Kidney (tissue), 22 donors: ENCODE measurements at places on chromosomes 12 and 14.

- DNase-seq, result no peak
These were observed 850 bp upstream of the ZNF385A start for GRCh38 chr12:54385251-54385914.

DNA sequence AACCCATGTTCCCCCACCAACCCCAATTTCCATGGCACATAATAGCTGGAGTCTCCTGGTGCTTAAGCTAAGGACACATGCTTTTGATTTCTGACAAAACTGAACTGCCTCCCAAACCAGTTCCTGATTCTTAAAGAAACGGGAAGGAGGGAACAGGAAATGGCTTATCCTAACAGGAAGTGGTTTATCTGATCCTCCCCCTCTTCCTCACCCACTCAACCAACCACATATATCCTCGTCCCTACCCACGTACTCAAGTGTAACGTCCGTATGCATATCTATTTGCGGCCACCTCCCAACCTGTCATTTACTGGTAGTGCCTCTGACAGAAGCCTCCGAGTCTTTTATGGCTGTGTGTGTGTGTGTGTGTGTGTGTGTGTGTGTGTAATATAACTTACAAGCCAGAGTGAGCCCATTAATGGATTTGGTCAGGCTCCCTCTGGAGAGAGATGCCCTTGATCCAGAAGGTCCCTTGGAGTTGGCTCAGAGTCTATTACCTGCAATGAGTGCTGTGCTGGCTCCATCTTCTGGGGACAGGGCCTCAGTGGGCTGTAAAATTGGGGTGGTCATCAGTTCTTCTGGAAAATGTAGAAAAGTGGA is 7.7 kb downstream of the DAZAP2 start:
- no peak for DNase-seq

- no peak for DNase-seq
These were observed 26.8 kb upstream of the CEBPE start for GRCh38 chr14:23145794-23146350.

- no peak for DNase-seq
These were observed 587.7 kb downstream of the C12orf50 start for GRCh38 chr12:87441511-87441910.

DNA sequence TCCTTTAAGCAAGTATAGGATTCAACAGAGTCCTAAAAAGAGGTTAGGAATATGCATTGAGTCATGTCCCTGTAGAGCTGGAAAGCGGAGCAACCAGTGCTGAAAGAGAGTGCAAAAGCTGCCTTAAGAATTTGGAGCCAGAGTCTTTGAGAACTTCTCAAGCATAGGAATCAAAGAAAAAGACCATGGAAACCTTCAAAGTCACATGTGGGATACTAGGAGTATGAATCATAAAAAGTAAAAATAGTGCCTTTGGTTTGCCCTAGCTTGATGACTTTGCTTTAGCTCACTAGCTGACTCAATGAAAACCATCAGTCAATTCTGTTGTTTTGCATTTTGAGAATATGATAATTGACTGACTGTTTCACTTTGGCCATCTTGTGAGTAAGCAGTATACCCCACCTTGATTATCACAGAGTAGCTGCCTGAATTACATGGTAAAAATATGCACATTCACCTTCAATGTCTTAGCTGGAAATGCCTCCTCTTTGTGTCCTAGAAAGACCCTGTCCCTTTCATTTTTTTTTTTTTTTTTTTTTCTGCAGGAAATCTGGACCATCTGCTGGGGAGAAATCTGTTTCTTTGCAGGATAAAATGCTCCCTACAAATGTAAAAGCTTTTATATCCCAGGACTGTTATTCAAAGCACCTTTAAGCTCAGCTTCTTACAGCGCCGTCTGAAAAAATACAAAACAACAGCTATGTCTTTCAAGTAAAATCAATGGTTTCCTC is 248.6 kb upstream of the KRR1 start:
- DNase-seq, result no peak

DNA sequence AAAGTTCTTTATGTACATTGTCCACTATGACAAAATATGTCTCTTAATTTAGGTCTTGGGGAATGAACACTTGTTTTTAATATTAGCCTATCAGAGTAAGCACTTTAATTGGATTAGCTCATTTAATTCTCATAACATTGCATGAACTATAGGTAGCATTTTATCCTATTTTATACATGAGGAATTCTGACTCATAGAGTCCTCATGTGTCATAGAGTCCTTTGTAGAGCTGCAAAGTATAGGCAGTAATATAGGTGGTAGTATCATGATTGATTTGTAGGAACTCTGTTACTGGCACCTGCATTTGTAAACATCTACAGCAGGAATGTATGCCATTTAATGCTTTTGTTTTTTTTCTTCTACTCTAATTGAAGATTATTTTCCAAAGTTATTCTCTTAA is 96.0 kb downstream of the GPHN start:
- no peak for DNase-seq

DNA sequence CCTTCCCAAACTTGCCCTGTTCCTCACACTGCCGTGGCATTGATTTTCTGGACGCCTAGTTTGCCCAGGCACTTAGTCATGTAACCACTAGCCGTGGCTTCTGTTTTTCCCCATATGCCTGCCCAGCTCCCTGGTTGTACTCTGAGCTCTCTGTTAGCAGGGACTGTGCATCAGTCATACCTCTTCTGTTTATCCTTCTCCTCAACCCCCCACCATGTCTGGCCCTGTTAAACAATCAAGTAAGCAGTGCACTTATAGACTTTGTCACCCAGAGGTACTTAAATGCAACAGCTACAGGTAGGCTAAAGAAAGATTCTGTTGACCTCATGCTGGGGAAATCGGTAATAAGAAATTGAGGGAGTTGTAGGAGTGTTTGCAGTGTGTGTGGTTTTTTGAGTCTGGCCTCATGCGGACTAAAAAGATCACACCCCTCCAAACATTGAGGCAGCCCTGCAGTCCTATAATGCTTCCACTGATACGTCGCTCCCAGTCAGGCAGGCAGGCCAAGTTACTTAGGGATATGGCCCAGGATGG is 17.0 kb downstream of the UBE3B start:
- DNase-seq, result no peak

GRCh38 chr14:75140620-75141019 is 13.8 kb upstream of the NEK9 start:
- no peak for DNase-seq

GRCh38 chr14:73272393-73272792 is 35.1 kb downstream of the PAPLN start:
- DNase-seq, result no peak

GRCh38 chr14:39169541-39169900 is 612 bp downstream of the TRAPPC6B start:
- DNase-seq, result no peak

- no peak for DNase-seq
These were observed 6.8 kb downstream of the TSPAN9 start for GRCh38 chr12:3083921-3084347.

DNA sequence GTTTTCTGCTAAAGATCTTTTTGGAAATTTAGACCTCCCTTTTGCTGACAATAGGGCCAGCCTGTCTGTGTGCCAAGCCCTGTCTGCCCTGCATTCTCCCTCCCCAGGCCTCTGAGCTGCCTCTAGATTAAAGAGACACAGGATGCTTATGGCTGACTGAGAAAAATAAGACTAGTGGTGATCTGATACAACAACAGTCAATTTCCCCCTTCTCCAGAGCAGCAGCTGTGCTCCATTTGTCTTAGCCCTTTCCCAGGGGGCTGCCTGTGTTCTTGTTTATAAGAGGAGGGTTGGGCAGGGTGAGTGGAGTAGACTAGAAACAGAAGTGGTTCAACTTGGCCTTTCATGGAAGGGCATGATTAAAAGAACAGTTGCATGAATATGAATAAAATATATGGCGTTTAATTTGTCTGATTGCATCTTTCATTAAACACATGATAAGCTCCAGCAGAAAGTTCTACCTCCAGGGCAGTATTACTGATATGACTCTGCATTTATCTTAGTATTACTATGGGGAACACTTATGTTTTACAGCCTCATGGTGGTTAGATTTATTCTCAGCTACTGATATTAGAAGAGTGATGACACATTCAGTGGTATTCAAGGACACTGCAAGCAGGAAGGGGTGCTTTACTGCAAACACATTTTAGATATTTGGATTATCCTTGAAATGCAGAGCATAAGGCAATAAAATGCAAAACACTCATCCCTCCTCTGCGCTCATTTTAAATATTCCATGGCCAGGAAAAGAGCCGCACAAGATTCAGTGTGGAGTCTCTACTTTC is 150.2 kb upstream of the CLEC14A start:
- DNase-seq, result no peak

DNA sequence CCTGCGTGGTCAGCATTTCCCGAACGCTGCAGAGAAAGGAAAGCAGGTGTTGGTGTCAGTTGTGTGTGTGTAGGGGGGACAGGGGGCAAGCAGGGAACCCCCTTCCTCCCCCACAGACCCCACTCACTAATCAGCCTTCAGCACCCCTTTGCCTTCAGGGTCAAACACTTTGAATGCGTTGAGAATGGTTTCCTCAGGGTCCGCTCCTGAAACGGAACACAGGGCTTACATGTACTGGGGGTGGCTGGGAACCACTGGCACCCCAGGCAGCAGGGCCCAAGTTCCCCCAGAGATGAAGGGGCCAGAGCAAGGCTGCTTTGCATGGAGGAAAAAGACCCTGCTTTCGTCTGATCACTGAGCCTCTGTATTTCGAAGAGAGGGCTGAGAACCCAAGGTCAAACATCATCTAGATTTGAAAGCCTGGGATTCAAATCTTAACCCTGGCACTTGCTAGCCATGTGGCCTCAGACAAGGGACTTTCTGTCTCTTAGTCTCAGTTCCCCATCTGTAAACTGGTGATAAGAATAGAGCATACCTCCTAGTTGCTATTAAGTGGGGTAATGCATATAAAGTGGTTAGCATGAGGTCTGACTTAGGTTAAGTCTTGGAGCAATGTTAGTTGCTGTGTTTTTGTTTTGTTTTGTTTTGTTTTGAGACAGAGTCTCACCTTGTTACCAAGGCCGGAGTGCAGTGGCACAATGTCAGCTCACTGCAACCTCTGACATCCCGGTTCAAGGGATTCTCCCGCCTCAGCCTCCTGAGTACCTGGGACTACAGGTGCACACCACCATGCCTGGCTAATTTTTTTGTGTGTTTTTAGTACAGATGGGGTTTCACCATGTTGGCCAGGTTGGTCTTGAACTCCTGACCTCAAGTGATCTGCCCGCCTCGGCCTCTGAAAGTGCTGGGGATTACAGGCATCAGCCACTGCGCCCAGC is 7.0 kb downstream of the MYL2 start:
- no peak for DNase-seq

- DNase-seq, result no peak
These were observed 120.9 kb downstream of the TMEM132C start for GRCh38 chr12:128387811-128388422.

DNA sequence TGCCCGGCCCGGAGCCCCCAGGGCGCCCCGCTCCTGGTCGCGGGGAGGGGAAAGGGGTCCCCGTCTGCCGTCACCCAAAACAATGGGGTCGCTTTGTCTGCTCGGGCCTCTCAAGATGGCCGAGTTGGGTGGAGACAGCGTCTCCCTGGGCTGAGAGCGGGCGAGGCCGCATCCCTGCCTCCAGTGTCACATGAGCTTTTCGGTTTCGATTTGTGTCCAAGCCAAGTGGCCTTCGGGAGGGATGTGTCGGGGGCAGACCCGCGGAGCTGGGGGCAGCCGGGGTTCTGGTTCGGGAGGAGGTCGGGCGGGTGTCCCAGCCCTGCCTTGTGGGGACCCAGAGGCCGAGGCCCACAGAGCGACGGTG is 790 bp downstream of the DYNC1H1 start:
- peak; percentile 86 for DNase-seq

GRCh38 chr14:39247256-39247655 is 13.5 kb downstream of the MIA2 start:
- DNase-seq, result no peak

DNA sequence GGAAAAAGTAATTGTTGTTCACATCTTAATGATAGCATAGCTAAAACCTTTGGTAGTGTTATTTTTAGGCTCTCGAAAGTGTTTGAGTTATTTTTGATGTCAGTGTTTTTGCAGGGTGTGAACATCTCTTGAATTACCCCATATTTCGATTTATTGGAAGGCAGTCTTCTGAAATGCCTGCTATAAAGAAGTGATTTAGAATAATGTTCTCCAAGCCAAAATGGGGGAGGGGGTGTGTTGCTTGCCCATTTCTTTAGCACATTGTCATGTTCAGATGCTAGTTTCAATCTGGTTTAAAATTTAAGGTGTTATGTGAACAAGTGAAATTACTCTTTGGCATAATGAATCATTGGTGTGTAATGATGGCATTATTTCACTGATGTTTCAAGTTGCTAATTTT is 110.6 kb downstream of the SYNE2 start:
- DNase-seq, result no peak

DNA sequence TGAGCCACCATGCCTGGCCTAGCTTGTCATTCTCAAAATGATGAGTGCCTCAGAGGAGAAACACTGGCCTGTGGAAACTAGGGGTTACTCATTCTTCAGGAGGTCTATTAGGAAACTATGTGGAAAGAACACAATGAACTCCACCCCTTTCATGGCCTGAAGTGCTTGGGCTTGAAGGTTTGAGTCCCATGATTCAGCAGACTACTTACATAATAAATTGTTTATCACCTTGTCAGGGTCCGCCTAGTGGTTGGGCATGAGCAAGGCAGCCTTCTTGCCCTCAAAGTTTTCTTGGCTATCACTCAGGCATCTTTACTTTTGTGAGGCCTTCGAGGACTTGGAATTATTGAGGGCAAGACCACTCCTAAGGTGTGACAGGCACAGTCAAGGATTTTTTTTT is 251.2 kb downstream of the ACSS3 start:
- no peak for DNase-seq

DNA sequence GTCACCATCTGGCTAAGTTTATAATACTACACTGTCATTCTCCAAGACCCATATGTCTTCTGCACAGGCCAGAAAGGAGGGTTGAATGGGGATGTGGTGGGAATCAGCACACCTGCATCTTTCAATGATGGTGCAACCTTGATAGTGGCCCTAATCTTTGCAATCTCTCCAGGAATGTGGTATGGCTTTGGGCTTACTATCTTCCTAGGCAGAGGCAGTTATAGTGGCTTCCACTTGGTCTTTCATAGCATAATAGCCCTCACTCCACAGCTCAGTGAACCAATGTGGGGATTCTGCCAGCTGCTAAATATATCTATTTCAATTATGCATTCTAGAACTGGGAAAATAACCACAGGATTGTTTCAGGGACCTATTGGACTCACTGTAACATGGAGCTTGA is 61.8 kb upstream of the ATP2B1 start:
- no peak for DNase-seq

DNA sequence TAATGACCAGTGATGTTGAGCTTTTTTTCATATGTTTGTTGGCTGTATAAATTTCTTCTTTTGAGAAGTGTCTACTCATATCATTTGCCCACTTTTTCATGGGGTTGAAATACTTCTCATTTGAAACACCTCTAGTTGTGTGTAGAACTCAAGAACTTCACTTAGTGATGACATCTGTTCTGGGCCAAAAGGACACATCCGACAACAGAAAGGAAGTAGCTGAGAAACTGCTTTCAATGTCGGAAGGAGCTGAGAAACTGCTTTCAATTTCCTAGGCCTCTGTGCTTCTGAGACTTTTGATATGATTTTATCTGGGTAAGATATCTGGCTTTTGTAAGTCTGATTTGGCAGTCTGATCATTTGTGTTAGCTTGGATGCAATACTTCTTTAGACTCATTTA is 635.3 kb downstream of the TMTC2 start:
- DNase-seq, result no peak

GRCh38 chr12:46903058-46903457 is 77.3 kb upstream of the SLC38A4 start:
- DNase-seq, result no peak

GRCh38 chr12:27667540-27667939 is 28.7 kb upstream of the REP15 start:
- DNase-seq, result no peak

- DNase-seq, result no peak
These were observed 41.3 kb downstream of the STK38L start for GRCh38 chr12:27285403-27285802.

GRCh38 chr12:31531893-31532292 is 59.0 kb downstream of the DENND5B start:
- DNase-seq, result no peak
